ENCODE measurements at places on chromosomes 7 and 10.
A peak's percentile ranks its signal among the peaks of the same experiment; 100 is the strongest.

GRCh38 chr7:120724955-120725354, 133.0 kb downstream of the TSPAN12 start:
- no peak for DNase-seq

- no peak for DNase-seq
Measured at GRCh38 chr7:154347700-154348266, 295.6 kb downstream of the DPP6 start.

GRCh38 chr7:22799633-22800032, 23.0 kb downstream of the TOMM7 start:
- DNase-seq: no peak

DNA sequence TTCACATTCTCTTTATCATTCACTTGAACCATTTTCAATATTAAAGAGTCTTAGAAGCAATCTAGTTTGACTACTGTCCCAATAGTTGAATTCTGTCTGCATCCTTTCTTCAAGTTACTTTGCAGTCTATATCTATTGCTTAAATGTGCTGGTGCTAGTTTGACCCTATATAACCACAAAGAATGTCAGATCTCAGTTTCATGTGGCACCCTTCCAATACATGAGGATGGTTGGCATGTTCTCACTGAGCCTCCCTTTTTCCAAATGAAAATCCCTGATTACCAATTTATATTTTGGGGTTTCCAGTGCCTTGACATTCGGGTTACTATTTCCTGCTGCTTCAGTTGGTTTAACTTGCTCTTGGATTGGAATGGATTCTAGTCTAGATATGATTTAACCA, 292.7 kb downstream of the EXOC4 start:
- no peak for DNase-seq

GRCh38 chr10:73159038-73159648, 8.7 kb downstream of the ECD start:
- DNase-seq: peak; percentile 46

GRCh38 chr7:110587294-110587693, 503.6 kb upstream of the LRRN3 start:
- no peak for DNase-seq

DNA sequence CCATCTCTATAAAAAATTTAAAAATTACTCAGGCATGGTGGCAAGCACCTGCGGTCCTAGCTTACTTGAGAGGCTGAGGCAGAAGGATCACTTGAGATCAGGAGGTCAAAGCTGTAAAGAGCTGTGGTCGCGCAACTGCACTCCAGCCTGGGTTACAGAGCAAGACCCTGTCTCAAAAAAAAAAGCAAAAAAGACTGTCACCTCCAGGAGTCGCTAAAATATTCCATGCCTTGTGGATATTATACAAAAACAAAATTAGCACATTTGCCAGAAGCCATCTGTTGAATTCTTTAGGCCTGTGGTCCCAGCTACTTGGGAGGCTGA, 87.0 kb upstream of the SDK1 start:
- DNase-seq: no peak

DNA sequence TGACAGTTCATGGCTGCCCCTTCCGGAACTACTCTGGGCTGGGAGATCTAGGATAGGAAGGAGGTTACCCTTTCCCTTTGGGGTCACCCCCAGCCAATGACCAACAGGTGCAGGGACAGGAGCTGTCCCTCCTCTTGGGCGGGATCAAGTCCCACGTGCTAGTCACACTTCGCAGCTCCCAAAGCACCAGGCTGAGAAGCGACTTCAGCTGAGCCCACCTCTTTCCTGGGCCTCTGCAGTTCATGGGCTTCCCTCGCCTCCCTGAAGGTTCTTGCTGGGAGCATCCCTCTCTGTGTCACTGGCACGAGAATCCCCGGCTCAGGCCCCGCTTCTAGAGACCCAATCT, 115.5 kb downstream of the FAM53B start:
- no peak for DNase-seq

GRCh38 chr7:47179812-47180515, 401.9 kb downstream of the TNS3 start:
- DNase-seq: no peak

Measured in CD4-positive, alpha-beta T cell treated with Interleukin-15 for 1 hour (primary cell).